Activated T-helper 2 cell treated with anti-CD3 and anti-CD28 coated beads, Interferon-gamma antibody, Interleukin-2, Interleukin-4, amounts not matched to agents 10 μg/mL and 5 μg/mL and 100 μg/mL, durations not matched to agents 14 hours and 24 hours and 36 hours (primary cell): ENCODE measurements at places on chromosomes 11 and 22.

DNA sequence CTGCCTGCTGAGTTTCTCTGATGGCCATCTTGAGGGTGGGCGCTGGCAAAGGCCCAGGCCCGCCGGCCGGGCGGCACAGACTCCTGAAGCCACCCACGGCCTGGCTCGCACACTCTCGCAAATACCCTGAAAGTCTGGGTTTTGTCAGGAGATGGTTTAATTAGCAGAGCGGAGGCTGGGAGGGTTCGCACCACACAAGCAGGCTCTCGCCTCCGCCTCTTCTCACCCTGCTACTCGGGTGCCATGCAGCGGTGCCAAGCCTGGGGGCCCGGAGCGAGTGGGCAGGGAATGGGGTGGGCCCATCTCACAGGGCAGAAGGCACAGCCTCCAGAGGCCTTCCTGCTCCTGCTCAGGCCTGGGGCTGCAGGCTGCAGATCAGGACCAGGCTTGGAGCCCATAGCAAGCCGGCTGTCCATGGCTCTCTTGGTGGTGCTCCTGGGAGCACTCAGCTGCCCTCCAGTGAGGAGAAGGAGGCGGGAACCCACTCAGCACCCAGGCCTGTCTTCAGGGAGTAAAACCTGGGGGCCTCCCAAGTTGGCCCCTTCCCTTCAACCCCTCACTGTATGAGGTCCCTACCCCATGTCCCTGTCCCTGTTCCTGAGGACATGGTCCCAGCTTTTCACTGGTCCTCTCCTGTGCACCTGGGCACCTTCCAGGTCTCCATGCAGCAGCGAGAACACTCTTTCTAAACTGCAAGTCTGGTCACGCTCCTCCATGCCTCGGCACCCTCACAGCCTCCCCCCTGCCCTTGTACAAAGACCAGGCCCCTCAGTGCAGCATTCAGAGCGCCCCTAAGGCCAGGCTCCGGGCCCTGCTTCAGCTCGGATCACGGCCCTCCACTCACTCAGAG, 62.0 kb downstream of the FLRT1 start:
- no peak for DNase-seq

GRCh38 chr22:39808081-39808480, 85.5 kb downstream of the ENTHD1 start:
- no peak for DNase-seq

GRCh38 chr11:103877221-103877620, 159.2 kb upstream of the DDI1 start:
- DNase-seq = no peak

DNA sequence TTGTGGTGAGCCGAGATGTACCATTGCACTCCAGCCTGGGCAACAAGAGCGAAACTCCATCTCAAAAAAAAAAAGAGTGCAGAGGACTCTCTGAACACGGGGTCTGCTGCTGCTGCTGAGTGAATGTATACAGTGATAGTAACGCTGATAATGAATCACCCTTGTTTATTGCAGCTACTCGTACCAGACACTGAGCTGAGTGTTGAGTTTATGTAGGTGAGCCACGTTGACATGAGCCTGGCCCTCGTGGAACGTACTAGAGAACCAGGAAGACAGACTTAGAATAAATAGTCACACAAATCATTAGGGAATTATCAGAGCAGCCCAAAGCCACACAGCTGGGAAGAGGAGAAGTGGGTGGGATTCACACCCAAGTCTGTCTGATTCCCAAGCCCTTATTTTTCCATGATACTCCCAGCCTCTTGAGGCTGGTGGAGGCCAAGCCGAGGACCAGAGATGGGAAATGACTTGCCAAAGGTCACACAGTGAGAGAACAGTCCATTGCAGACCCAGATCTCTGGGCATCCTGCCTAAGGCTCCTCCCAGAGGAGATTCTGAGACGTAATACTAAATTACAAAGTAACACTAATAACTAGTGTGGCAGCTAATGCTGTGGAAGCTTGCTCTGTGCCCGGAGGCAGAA, 34.8 kb downstream of the MB start:
- DNase-seq = no peak

DNA sequence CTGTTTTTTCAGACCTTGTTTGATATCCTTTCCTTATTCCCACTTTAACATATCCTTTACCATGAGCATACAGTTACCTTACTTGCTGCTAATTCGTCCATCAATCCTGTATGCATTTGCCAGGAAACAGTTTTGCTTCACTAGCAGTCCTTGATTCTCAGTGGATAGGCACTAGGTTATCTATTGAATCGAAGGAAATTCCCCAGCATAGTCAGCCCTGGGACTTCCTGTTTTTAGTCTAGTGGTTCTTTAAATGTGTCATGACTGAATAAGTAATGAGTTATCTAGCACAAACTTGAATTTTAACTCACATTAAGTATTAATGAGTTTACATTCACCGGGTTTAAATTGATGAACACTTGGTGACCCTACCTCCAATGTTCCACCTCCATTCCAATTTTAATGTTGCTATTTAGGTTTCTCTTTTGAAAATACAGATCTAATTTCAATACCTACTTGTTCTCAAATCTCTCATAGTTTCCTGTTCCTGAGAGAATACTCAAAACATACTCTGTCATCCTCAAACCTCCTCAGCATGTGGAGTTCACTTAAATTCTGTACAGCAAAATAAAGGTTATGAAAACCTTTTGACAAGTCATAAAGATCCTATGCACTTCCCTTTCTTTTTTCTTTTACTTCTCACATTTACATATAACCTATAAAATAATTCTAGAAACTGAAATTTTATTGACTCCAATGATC, 1375.1 kb upstream of the TENM4 start:
- no peak for DNase-seq

DNA sequence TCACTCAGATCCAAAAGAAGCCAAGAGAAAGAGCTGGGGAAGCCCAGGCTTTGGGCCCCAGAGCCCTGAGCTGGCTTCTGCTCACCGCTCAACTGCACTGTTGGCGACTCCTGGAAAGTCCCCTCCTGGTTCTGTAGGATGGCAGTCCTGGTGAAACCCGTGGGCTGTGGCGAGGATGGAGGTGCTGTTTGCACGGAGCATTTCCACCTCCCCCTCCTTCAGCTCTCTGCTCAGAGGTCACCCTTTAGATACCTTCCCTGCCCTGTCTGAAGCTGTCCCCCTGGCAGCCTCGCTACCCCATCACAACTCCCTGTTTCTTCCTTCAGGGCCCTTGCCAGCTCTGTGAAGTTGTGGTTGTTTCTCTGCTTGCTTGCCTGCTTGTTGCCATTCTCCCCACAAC, 97.8 kb downstream of the MYO18B start:
- no peak for DNase-seq

- DNase-seq = no peak
Measured at GRCh38 chr11:17500673-17501072, 24.0 kb upstream of the ABCC8 start.

GRCh38 chr22:48520884-48521588, 1306.6 kb downstream of the BRD1 start:
- DNase-seq = no peak

GRCh38 chr11:17739945-17740338, 5.4 kb downstream of the KCNC1 start:
- DNase-seq = no peak

DNA sequence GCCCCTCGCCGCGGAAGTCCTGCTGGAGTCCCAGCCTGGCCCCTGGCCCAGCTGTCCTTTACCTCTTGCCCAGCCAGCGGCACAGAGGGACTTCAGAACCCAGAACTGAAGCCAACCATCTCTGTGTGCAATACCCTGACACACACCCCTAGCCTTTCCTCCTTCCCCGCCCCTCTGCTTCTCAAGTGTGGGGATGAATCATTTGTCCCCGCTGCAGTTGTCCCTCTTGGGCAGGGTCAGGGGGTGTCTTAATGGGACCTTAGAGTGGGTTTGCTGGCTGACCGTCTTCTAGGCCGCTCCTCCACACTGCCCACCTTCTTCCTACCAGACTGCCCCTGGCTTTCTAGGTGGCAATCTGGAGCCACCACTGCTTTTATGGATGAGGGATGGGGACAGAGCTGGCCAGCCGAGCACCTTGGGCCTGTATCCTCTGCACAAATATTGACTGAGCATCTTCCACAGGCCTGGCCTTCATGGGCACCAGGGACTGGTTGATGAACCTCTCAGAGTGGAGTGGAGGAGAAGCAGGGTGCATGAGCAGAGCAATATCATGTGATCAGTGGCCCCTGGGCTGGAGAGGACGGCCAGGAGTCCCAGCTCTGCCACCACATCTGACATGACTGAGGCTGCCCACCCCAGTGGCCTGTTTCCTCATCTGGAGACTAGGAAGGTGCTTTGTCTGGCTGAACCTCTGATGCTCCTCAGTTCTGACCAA, 668 bp upstream of the CHST1 start:
- no peak for DNase-seq

GRCh38 chr11:38005597-38005996, 1407.6 kb upstream of the RAG2 start:
- no peak for DNase-seq

DNA sequence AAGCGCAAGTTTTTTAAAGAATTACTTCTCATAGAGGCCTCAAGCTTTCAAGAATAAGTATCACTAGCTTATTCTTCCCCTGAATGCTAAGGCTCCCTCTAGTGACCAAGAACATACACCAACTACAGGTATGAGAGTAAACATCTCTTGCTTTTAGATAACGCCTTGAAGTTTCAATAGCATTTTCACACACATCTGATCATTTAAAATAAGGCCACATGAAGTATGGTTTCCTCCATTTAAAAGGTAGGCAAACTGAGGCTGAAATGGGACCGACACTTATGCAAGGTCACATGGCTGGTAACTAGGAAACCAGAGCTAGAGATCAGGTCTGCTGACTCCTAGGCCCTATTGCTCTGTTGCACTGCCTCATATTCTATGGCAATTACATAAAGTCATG, 66.5 kb downstream of the CCDC34 start:
- DNase-seq = no peak

DNA sequence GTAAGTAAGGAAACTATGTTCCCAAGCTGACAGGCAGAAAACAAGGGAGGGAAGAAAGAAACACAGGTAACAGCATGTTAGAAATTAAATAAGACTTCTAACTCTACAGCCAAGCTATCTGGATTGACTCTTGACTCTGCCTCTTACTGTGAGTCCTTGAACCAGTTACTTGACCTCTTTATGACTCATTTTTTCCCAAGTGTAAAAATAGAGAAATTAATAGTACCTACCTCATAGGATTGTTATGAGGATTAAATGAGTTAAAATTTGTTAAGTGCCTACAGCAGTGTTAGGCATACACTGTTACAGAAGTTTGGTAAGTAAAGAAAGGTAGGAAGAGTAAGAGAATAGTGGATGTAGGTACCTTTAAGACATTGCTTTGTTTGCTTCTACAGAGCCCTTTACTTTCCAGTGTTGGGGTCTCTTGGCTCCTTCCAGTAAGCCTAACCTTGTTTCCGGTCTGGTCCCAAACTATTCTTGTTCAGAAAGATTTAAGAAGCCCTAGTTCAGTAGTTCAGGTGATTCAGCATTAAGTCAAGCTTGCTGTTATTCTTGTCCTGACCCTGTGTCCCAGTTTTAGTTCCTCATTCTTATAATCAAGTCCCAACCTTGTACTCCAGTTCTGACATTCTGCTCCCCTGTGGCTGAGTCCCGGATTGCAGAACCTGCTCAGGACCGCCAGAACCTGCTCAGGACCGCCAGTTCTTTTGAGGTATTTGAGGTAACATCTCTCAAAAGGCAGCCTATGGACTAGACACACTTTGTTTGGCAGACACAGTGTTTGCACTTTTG, 963.4 kb upstream of the CCDC90B start:
- no peak for DNase-seq

GRCh38 chr22:49934160-49934890, 15.9 kb downstream of the CRELD2 start:
- DNase-seq = no peak

DNA sequence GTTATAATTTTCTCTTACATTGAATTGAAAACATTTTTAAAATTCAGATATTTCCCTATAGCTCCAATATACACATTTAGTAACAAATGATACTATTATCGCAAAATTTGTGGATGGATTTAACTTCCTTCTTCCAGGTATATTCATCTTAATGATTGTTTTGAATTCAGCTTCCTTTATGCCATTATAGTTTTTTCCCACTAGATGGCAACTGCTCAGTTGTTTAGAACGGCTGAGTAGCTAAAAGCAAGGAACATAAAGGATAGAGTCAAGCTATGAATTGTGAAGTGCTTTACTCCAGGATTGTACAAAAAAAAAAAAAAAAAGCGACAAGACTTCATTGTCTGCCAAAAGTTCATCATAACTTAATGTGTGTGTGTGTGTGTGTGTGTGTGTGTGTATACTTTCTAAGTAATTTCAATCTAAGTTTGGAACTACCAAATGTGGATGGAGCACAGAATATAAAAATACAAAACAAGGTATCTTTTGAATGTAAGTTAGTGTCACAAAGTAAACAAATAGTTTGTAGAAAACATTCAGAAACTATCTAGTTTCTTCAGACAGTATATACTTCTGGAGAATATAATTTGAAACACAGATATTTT, 846.4 kb downstream of the DLG2 start:
- no peak for DNase-seq

DNA sequence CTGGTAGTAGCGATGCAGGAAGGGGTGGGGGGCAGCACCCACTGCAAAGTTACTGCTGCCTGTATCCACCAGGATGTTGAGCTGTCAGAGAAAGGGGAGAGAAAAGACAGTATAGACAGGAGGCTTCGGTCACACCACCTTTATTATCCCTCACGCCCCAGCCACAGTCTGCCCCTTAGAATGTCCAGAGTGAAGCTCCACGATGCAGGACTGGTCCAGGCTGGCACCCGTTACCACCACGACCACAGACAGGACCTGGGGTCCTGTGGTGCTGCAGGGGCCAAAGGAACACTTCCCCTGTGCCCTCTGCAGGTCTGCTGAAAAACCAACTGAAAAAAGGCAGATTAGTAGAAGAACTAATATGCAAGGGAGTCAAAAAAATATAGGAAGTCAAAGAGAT, 5.7 kb downstream of the BACE1-AS start:
- no peak for DNase-seq

DNA sequence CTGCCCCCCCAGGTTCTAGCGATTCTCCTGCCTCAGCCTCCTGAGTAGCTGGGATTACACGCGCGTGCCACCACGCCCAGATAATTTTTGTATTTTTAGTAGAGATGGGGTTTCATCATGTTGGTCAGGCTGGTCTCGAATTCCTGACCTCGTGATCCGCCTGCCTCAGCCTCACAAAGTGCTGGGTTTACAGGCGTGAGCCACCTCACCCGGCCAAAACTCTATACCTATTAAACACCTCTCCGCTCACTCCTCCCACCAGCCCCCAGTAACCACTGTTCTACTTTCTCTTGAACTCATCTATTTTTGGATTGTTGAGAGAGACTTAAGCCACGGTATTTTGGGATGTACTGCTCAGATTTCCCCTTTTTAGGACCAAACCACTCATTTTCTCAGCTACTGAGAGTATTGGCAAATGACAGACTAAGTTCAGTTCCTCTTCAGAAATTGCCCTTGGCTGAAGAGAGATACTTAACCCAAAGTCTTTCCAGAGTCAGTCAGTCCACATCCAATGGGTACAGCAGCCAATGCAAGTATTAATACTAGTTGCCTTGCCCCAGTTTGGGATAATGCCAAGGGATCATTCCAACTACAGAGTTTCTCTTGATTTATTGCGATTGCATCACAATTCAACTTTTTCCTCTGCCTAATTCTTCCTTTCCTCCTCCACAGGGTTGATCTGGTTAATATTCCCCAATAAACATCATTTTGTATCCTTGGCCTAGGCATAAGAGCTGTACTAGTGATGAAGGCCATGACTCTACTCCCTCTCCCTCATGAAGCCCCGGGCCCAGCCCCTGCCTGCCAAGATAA, 36.8 kb upstream of the CSTF3 start:
- no peak for DNase-seq
